H4 (cell line): ENCODE measurements at places on chromosomes 4 and X. TPM values are rescaled to one million over a fixed set of nuclear protein-coding genes. Genes with fewer than 3 reads are reported as not detected.

The ARSJ gene
- total RNA-seq, result 21.4 and 24.4 TPM in 2 replicates

DNA sequence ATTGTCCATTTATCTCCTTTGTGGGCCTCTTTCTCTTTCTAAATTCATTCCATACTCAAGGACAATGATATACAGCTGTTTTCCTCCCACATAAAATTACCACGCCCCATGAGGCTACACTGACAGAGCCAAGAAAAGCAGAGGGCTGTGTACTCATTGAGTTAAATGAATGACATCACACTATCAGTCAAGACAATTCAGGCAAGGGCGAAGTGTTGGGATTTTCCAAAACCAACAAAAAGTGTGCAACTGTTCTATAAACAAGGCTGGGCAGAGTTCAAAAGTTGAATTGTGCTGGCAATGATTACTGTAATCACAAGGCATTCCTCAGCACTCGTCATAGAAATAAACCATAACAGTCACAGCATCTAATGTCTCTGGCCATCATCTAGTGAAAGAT is 799.6 kb upstream of the DIAPH2 start:
- DNase-seq, result peak; percentile 86

- peak; percentile 15 for DNase-seq
These were observed 637 bp downstream of the AMER1 start for GRCh38 chrX:64204701-64205440.

GRCh38 chrX:118455013-118455412 is 40.6 kb upstream of the DOCK11 start:
- DNase-seq, result no peak

DNA sequence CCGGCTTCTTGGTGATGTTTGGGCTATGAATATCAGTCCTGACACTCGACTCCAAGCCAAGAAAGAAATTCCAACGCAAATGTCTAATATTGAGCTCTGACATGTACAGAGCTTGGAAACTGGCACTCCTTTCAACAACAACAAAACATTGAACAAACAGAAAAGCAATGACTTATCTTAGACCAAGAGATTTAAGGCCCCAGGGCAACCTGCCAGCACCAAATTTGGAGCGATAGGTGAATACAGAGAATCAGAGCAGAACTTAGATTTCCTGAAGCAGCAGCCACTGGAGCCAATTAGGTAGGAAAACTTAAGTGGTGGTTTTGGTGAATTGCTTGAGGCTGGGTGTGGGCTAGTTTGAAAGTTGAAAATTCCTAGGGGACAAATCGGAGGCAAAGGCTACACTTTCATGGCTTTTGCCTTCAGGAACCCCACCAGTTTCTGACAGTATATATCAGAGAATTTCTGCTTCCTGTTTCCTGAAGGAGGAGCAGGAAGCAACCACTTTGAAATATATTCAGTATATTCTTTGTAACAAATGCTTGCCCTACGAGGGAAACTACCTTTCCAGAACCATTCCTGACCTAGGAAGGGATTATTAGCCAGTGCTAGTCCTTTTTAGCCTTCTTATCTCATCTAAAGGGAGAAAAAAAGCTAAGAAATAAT is 10.1 kb upstream of the FMR1 start:
- no peak for DNase-seq

- DNase-seq, result no peak
These were observed 116.6 kb downstream of the RASGEF1B start for GRCh38 chr4:81355136-81355535.

The SMIM14 gene
- 64.1 and 73.3 TPM in 2 replicates for total RNA-seq

- DNase-seq, result peak; percentile 19
These were observed 141.7 kb downstream of the HHIP start for GRCh38 chr4:144787365-144788258.

DNA sequence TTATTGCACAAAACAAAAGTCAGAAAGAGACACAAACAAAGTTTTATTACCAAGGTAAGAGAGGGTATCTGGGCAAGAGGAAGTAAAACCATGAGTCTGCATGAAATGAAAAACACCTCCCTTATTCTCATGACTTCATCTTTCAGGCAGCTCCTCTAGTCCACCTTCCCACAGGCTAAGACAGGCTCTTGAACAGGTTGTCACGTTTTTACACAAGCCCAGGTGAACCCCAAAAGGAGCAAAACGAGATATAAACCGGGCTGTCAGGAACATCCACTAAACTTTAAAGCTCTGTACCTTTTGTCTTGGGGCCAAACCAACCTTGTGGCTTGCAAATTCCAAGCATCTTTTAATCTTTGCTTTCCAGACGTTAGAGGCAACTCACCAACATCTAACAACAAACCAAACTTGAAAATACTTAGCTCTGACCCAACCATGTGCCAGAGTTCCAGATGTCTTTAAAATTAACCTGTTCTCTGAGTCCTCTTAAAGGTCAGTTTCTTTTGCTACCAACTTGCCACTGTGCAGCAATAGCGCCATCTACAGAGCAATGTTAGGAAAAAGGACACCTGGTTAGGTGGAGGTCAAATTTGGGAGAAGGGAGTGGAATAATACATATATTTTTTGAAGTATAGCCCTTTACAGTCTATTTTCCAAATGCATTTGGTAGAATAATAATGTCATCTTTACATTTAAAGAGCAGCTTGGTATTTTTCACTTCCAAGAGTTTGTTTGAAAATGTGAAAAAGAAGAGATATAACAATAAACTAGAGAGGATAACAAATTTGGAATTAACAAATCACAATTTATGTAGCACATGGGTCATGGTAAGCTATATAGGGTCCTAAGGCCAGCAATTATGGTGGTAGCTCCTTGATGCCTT is 73.1 kb downstream of the QRFPR start:
- DNase-seq, result peak; percentile 72

The SLC39A8 gene
- 28.8 and 38.9 TPM in 2 replicates for total RNA-seq

The MAGEB5 gene
- not detected in 2 replicates for total RNA-seq

The TMEM255A gene
- 4.0 and 4.2 TPM in 2 replicates for total RNA-seq

- no peak for DNase-seq
These were observed 83.5 kb upstream of the SPRY1 start for GRCh38 chr4:123312951-123313592.
